Stimulated activated effector memory CD8-positive, alpha-beta T cell treated with anti-CD3 and anti-CD28 coated beads, Interleukin-12 subunit alpha, Interleukin-12 subunit beta, amount 100 ng/mL, for 72 hours (primary cell): ENCODE measurements at places on chromosomes 1 and 21.

GRCh38 chr1:20068722-20069121 lies 1.3 kb upstream of the PLA2G5 start:
- peak; percentile 13 for DNase-seq

- DNase-seq = no peak
These were observed 107.9 kb downstream of the ZFYVE9 start for GRCh38 chr1:52249831-52250230.

DNA sequence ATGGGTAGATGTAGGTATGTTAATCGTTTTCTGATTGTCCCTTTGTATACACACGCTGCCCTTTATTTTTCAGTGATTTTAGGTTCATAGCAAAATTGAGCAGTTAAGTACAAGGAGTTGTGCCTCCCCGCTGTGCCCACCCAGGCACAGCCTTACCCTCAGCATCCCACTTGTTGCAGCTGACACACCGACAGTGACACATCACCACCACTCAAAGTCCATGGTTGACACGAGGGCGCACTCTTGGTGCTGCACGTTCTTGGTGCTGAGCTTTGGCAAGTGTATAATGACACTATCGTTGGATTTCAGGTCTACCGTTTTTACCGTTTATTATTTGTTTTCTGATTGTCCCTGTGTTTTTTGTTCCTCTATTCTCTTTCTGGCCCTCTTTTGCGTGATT lies 15.6 kb downstream of the C1orf159 start:
- no peak for DNase-seq

- no peak for DNase-seq
These were observed 12.3 kb downstream of the ARHGEF10L start for GRCh38 chr1:17551755-17552234.

- no peak for DNase-seq
These were observed 28.2 kb downstream of the CD34 start for GRCh38 chr1:207882692-207883091.

GRCh38 chr1:165542015-165542631 lies 1.7 kb upstream of the LRRC52 start:
- no peak for DNase-seq

- no peak for DNase-seq
These were observed 8.9 kb downstream of the MRTO4 start for GRCh38 chr1:19260211-19261138.

DNA sequence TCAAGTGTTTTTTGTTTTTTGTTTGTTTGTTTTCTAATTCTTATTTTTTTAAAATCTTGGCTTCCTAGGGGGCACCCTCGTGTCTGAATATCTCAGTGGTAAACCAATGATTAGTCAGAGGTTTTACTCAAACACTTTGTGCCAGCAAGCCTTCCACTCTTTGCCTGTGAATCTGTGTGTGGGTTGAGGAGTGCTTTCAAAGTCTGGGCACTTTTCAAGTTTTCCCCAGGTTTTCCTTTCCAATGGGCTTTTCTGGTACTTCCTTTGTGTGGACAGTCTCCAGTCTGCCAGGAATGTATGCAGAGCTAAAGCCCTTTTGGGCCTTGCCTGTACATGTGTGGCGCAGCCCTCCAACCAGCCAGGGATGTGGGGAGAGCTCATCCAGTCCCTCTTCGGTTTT lies 9.7 kb upstream of the PPIE start:
- no peak for DNase-seq

DNA sequence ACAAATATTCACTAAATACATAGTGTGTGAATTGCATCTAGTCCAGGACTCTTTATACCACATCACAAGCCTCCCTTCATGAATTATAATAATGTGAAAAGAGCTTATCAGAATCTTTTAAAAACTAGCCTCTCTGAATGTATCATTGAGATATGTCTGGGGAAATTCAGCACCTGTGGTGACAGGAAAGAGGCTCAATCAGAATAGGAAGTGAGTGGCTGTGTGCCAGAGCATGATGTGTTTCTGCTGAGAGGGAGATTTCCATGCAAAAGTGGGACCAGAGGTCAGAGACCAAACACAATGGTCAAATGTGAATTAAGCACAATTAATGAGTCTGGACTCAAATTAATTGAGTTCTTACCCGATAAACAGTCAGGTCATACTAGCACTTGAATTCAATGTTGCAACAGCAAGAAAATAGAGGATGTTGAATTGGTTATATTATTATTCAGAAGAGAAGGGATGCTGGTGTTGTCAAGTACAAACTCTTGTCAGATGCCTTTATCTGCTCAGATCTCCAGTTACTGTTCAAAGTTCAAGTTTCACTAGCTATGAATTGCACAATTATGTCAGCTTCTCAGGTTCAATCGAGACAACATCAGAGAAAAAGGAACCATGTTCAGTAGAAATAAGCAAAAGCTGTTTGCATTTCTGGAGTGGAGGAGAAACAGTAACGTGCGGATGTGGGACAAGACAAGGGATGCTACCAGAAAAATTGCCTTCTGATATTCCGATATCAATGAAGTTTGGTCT lies 226.2 kb downstream of the ZNF326 start:
- DNase-seq = no peak

- DNase-seq = no peak
These were observed 349 bp upstream of the GPN2 start for GRCh38 chr1:26890467-26890796.

- DNase-seq = no peak
These were observed 9.8 kb upstream of the TCEA3 start for GRCh38 chr1:23434260-23434775.

DNA sequence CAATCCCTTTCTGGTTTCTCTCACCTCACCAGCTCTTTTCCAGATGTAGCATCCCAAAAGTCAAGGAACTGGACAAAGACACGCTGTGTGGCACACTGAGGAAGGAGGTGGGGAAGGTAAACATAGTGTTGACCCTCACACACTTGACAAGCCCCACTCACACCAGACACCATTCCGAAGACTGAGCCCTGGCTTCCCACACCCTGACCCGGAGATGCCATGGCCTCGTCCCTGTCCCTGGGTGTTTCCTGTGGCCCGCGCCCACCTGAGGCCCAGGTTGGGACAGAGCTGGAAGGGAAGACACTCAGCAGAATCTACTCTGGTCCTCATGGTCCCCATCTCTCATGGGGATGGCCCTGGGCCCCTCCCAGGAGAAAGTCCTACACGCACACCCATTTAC lies 16.4 kb downstream of the VWA5B1 start:
- no peak for DNase-seq

DNA sequence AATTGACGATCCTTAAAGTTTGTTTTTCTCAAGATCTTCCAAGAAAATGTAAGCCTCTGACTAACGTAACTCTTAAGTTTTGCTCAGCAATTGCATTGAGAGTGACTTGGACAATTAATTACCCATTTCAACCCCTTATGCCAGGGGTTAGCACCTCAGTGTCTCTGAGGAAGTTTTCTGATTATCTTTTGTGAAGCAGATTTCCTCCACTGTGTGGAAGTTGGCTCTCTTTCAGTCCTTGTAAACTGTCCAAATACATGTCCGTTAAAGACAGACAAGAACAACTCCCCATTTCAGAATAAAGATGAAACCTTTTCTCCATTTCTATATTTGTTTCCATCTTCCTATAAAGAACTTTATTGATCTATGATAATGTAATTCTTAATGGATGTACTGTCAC lies 296.4 kb upstream of the FMN2 start:
- DNase-seq = no peak

GRCh38 chr21:45465105-45465504 lies 60.1 kb downstream of the COL18A1 start:
- DNase-seq = no peak

- DNase-seq = no peak
These were observed 250.0 kb upstream of the ADGRL2 start for GRCh38 chr1:81550753-81551152.

DNA sequence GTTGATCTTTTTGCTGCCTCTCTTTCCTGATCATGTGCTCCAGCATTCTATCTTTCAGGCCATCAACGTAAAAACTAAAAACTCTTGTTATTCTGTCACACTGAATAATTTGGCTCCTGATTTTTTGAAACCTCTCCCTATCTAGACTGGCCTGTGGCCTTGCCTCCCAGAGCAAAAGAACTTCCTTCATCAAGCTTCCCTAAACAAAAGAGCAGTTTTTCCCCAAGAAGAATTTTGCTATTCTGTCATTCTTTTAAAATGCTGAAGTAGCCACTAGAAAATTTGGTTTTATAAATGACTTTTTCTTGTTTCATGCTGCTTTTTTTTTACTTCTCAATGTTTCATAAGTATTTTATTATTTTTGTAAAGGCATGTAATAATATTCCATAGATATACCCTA lies 37.1 kb upstream of the CR2 start:
- DNase-seq = no peak

GRCh38 chr1:43832998-43833397 lies 100.6 kb upstream of the ARTN start:
- DNase-seq = no peak

GRCh38 chr1:221961532-221962292 lies 219.8 kb upstream of the DUSP10 start:
- peak; percentile 10 for DNase-seq

GRCh38 chr1:239956263-239956662 lies 135.4 kb upstream of the FMN2 start:
- no peak for DNase-seq
